ENCODE measurements at places on chromosomes 16 and 17.
A peak's percentile ranks its signal among the peaks of the same experiment; 100 is the strongest.

- no peak for DNase-seq
These were observed 537 bp upstream of the GJC1 start for GRCh38 chr17:44830359-44831288.

- DNase-seq = no peak
These were observed 4.0 kb downstream of the SRCIN1 start for GRCh38 chr17:38601539-38602351.

GRCh38 chr16:73066927-73067670 is 19.2 kb upstream of the ZFHX3 start:
- DNase-seq = no peak

GRCh38 chr16:78503602-78504001 is 404.1 kb downstream of the WWOX start:
- DNase-seq = peak; percentile 31

DNA sequence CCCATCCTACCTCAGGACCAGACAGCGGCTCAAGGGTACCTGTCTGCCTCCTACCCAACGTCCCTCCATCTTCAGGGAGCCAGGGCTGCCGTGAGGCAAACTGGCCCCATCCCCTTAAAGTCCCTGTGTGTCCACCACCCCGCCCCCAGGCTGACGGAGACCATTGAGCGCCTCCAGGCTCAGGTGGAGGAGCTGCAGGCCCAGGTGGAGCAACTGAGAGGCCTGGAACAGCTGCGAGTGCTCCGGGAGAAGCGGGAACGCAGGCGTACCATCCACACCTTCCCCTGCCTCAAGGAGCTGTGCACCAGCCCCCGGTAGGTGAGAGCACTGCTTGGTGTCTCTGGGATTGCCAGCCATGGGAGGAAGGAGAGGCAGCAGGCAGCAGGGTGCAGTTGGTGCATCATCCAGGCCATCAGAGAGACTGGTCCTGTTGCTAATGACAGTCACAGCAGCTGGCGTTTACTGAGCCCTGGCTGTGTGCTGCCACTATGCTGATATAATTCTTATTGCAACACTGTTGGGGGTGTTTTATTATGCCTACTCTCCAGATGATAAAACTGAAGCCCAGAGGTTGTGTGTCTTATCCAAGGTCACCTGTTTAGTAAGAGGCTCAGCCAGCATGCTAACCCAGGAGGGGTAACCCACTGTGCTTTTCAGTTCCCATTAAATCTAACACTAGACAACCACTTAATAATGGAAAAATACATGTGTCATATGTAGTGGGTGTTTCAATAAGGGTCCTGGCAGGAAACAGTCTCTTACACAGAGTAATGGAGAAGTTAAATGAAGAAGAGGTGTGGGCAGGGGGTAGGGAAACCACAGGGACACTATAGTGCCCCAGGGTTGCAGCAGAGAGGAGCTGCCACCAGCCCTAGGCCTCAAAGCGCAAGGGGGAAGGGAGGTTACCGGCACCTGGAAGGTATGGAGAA is 10.3 kb upstream of the MRPL58 start:
- DNase-seq = no peak

- no peak for DNase-seq
These were observed 9.9 kb upstream of the NDRG4 start for GRCh38 chr16:58490065-58490464.

Data from activated CD8-positive, alpha-beta memory T cell treated with anti-CD3 and anti-CD28 coated beads for 48 hours (primary cell).